ENCODE measurements at places on chromosomes 5 and 9.

- no peak for DNase-seq
Observed at GRCh38 chr5:148984345-148984744, 78.5 kb downstream of the SH3TC2 start.

GRCh38 chr5:180555168-180555921 lies 36.0 kb downstream of the SCGB3A1 start:
- no peak for DNase-seq

- peak; percentile 28 for DNase-seq
Observed at GRCh38 chr9:113985968-113986585, 92.0 kb downstream of the AMBP start.

DNA sequence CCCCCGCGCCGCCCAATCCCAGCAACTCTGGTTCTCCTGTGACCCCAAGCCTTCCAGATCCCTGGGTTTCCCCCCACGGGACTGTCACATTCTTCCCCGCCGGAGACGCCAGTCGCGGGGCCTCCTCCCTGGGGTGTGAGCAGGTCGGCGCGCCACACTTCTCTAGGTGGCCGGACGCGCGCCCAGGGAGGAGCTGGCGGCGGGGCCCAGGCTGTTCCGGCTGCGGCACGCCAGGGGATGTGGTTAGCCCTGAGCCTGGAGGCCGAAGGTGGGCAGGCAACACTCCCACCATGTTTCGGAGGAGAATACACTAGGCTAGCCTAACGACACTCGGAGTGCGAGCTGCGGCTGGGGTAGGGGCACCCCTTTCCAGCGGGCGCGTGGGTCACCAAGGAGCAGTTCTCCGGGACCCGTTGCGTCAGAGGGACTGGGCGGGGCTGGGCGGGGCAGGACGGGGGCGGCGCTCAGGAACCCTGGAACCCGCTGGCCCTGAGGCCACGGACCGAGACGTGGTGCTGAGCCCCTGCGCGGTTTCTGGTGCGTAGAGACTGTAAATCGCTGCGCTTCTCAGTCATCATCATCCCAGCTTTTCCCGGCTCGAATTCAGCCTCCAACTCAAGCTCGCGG lies at the start of gene SLC27A6:
Gene SLC27A6, plus strand, starts transcription at position 478 of the 627 bp plus-strand sequence. CDS start 650 bp downstream, outside the sequence.
- DNase-seq = no peak

GRCh38 chr9:35923927-35924763 lies 14.9 kb downstream of the SPAAR start:
- no peak for DNase-seq

DNA sequence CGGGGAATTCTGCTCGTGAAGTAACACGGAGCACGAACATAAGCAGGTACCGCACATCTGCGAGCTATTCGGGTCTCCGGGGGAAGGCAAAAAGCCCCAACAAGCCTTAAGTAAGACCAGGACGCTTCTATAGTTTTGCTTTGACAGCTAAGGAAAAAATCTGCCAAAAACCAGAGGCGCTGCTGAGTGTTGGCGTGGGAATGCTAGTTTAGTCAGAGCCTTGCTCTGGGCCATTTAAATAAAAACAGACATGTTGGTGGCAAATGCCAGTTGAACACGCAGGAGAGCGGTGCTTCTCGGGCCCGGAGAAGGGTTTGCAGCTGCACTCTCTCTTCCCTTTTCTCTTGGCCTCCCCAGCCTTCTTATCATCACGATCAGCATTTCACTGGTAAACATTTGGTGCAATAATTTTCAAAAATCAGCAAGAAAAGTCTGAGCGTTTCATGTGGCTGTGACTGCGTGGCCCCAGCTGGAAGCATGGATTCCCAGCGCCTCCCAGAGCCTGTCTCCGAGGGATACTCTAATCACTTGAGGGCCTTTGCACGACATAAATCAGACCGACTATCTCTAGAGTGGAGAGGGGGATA lies 6.4 kb upstream of the NOTCH1 start:
- no peak for DNase-seq

- no peak for DNase-seq
Observed at GRCh38 chr5:127666043-127666716, 17.3 kb downstream of the CTXN3 start.

DNA sequence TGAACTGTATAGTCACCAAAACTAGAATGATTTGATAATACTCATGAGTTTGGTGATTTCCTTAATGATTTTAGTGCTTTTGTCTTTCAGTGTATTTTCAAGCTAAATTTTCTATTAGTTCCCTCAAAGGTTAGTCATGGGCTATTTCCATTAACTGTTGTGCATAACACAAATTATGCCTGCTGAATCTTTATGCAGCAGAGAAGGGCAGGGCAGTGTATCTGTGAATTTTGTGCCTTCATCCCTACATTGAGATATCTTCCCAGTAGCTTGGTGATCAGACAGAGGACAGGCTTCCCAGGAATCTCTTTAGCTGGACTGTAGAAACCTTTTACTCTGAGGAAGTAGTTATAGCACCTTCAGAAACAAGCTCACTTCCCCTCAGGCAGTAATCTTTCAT lies 1036.9 kb downstream of the EFNA5 start:
- no peak for DNase-seq

DNA sequence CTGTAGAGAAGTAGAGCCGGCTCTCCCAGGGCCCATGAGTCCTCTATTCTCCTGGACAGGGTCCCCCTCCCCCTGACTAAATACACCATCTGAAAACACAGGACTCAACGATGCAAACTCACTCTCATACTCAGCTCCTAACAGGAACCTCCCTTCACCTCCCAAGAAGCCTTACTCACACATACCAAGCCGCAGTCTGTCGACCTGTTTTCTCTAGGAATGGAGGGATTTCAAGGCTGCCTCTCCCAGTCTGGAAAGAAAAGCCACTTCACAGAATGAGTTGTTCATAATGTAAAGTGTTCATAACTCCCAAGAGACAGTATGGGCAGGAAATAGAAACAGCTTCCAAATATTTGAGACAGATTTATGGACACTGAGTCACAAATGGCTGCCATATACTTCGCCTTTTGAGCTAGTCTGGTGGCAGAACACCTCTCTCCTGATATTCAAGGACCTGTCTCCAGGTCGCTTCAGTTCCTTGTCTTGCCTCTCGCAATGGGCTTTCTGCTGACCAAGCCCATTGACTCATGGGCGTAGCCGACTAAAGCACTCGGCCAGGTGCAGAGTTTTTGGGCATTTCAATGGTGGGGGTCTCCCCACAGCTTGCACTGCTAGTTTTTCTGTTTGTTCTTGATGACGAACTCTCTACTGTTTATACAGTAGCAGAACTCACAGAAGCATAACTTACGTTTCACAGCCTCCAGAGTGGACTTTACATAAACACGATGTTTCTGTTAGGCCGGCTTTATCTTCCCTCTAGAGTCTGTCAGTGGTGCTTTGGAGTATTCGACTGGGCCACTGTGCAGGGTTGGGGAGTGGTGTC lies 25.0 kb upstream of the IL17B start:
- DNase-seq = no peak

DNA sequence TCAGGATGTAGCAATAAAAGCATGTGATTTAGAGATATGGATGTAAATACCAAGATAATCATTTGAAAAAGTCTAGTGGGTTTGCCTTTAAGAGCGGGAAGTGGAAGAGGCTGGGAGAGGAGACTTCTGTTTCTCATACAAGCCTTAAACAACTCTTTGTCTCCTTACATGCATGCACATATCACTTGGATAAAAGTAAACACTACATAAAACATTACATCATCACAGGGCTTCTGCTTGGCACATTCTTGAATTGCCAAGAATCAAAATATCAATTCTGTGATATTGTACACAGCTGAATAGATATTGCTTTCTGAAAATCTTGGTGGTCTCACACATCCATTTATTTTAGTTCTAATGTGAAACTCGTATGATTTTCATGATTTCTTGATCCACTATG lies 57.6 kb downstream of the FOXD1 start:
- no peak for DNase-seq

DNA sequence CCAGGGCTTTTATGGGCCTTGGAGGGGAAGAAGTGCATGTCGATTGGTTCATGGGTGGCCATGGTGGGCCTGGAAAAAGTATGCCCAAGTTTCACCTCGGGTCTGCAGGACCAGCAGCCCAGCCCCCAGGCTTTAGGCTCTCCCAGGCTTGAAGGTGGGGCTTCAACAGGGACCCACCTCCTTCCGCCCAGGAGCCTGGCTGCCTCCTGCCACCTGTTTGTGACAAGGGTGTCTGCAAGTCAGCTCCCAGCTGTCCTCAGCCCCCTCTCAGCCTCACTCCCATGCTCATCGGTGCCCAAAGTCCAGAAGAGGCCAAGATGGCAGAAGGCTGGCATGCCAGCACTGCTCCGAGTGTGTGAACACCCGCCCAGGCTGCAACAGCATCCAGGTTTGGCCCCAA lies 1063.2 kb upstream of the ACO1 start:
- DNase-seq = no peak

- no peak for DNase-seq
Observed at GRCh38 chr5:172411484-172412072, 42.7 kb downstream of the SH3PXD2B start.

DNA sequence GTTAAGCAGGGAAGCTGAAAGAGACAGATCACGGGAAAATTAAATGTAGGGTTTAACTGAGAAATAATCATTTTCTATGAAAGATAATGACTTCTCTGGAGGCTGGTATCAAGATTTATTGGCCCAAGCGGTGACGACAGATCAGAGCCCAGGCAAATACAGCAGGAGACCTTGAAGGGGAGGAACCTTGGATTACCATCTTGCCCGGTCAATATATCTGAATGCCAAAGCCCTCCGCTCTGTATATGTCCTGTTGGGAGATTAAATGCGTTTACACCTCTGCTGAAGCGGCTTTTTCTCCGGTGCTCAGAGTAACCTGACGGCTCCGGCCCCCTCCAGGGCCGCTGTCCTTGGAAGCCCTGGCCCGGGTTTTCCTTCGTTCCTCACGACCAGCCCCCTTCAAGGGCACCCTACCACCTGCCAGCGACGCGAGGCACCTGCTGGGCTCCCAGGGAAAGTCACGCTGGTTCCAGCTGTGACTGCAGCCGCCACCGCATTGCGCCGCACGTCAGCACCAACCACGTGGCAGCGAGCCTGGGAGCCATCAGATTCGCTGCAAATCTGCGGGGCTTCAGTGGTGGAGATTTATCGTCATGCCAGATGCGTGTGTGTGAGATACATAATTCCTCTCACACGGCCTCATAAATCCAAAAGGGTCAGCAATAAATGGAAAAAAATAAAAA lies 4.4 kb upstream of the QSOX2 start:
- no peak for DNase-seq

- no peak for DNase-seq
Observed at GRCh38 chr5:144209361-144209760, 38.7 kb downstream of the KCTD16 start.

Measured in cerebellum (tissue), 4 donors.